ENCODE measurements at places on chromosomes 3 and 15.
A peak's percentile ranks its signal among the peaks of the same experiment; 100 is the strongest.

GRCh38 chr3:150755902-150756301 is 7.1 kb downstream of the SIAH2 start:
- DNase-seq = no peak

- DNase-seq = no peak
Observed at GRCh38 chr3:36488077-36488789, 107.9 kb downstream of the STAC start.

- DNase-seq = no peak
Observed at GRCh38 chr3:188267790-188268335, 113.9 kb downstream of the LPP start.

GRCh38 chr15:98782801-98783200 is 134.5 kb downstream of the IGF1R start:
- DNase-seq = no peak

DNA sequence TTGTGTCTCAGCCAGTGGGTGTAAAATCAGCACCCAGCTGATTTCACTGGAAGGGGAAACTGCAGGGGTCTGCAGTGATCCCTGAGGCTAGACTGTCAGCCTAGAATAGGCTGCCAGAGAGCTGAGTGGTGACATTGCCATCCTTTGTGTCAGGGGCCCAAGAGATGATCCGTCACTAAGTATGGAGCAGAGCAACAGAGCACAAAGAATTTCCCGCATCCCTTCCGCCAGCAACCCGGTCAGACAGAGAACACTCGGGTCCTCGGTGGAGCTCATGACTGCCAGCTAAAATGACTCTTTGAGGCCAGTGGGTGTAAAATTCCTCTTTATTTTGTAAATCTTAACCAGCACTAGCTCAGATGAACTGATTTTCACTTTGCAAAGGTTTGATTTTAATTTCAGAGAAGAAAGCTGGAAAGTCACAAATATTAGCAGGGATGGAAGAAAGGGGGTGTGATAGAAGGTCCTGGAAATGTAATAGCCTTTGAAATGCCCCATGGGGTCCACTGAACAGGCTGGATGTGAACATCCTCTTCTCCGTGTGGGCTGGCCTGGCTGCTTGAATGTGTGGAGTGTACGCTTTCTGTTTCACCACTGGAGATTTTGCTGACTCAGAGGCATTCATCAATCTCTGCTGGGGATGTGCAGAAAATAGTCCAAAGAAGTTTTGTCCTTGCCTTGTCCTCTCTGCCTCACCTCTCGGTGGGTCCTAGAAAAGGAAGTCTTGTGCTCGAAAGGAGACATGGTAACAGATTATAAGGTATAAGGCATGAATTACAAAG is 138.8 kb downstream of the SV2B start:
- no peak for DNase-seq

- DNase-seq = no peak
Observed at GRCh38 chr3:42195879-42196330, 70.1 kb downstream of the CCK start.

DNA sequence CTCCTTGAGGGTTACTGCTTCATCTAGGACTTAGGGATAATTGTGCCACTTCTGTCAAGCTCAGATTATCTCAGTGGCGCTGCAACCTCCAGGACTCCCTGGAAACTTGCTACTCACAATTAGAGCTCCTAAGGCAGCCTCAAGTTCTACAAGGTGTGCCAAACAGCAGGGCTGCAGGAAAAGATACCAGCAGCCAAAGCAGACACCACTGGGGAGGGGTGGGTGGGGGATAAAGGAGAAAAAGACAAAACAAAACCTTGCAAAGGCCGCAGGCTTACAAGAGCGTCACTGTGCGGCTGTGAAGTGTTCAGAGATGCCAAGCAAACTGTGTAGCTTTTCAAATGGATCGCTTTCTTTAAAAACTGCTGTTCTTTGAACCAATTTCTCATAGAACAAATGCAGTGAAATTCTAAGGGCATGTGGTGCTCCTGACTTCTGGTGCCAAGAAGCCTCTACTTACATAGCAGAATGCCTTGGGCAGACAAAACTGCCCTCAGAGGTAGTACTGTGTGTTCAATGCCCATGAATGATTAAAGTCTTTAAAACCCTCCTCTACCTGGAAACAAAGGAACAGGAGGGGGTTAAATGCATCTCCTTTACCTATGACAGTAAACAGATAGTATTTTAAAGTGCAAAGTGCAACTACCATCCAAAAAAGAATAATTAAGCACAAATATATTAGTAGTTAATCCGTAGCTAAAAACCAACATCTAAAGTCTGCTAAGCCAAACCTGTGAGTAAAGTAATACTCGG is 353.4 kb downstream of the FOXP1 start:
- DNase-seq = no peak

DNA sequence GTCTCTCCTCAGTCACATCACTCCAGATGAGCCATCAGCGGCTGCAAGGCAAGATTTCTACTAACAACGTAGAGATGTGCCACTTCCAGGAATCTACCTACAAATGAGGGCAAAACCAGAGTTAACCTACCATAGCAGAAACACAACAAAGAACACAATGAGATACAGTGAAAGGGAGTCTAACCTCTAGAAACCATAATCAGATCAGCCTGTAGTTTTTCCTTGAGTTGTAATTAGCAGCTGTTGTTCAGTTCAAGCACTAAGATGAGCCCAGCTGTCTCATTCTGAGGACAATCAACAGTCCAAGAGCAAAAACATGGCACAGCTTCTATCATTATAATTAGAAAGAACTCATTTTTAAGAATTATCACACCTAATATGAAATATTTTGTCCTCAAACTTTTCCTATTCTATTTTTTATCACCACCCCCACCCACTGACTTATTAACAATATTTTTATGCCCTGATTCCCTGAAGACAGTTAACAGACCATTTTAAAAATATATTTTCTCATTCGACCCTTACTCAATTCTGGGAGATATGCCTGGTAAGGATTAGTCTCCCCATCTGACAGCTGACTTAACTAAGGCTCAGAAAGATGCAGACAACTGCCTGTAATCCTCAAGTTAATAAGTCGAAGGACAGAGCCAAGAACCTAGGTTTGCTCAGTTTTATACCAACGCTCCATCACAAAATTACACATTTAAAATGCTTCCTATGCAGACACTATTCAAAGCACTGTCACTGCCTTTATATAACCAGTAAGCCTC is 50.1 kb downstream of the MAGI1 start:
- DNase-seq = no peak

- no peak for DNase-seq
Observed at GRCh38 chr3:192367616-192368015, 359.7 kb downstream of the FGF12 start.

- DNase-seq = no peak
Observed at GRCh38 chr15:90234096-90234988, at the start of gene GDPGP1. Gene GDPGP1, plus strand, starts transcription at chr15:90234209. Its CDS starts 6,700 bp downstream, at chr15:90240909.

DNA sequence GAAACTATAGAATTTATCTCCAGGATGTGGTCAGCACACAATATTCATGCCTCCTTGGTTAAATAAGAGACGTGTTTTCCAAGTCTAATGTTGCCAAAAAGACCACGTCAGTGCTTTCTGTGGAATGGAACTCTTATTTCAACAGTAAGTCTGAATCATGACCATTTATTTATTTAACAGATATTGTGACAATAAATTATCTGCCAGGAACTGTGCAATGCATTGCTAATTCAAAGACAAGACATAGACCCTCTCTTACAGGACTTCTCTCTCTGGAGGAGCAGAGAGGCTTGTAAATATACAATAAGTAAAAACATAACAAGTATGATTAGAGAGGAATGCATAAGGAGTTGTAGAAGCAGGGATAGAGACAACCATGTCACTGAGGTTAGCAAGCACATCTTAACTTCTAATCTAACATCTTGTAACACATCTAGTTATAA is 227.5 kb downstream of the DTWD1 start:
- DNase-seq = no peak

DNA sequence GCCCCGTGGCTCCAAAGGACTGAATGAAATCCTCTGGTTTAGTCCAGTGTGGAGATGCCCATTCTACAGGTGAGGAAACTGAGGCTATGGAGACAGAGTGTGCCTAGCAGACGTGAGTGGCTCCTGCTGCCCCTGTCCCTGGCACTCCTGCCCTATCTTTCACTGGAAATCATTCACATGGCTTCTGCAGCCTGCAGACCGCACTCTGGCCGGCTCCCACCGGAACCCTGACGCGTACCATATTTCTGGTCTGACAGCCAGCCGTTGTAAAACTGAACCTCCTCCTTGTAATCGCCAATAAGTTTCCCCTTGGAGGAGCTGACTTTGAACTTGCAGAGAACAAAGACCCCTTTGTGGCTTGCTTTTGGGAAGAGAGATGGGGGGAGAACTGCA is 136.5 kb downstream of the CHSY1 start:
- DNase-seq = no peak

GRCh38 chr3:67325231-67325630 is 327.1 kb downstream of the KBTBD8 start:
- no peak for DNase-seq

- DNase-seq = no peak
Observed at GRCh38 chr3:169774186-169774585, 990 bp downstream of the MYNN start.

GRCh38 chr15:43086551-43086950 is 19.3 kb downstream of the UBR1 start:
- DNase-seq = no peak

- DNase-seq = no peak
Observed at GRCh38 chr3:105385819-105386508, 19.3 kb downstream of the ALCAM start.

DNA sequence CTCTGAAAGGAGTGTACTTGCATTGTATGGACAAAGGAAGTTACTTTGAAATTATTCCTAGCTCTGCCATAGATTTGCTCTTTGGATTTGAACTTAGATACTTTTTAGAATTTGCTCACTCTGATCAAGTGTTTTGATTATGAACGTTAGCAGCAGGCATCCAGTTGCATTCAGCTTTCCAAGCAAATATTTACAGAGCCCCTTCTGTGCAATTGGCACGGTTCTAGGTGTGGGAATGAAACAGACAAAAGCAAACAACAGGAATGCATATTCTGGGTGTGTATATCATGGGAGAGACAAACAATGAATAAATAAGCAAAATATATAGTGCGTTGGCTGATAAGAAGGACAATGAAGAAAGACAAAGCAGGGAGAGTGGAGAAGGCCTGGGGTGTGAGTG is 125.5 kb upstream of the ADAMTS9 start:
- peak; percentile 62 for DNase-seq
